Activated T-helper 17 cell treated with anti-CD3 and anti-CD28 coated beads, Interleukin-2, amount 50 U/mL, for 72 hours (primary cell): ENCODE measurements at places on chromosomes 7 and 10.

DNA sequence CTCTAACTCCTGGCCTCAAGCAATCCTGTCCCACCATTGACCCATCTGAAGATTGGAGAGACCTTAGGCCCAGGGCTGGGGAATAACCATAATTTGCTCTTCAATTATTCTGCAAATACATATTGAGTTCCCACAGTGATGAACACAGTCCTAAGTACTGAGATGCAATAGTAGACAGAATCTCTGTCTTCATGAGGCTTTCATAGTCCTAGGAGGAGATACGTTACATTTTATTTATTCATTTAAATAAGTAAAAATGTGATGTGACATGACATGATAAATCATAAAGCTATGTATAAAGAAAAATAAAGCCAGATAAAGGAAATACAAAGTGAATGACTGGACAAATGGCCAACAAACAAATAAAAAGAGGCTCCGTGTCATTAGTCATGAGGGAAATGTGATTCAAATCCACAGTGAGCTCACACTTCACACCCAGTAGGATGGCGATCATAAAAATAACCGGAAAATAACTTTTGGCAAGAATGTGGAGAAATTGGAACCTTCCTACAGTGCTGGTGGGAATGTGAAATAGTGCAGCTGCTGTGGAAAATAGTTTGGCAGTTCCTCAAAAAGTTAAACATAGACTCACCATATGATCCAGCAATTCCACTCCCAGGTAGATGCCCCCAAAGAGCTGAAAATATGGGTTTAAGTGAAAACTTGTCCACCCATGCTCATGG is 52.1 kb upstream of the JCAD start:
- no peak for ATAC-seq

- ATAC-seq, result no peak
Measured at GRCh38 chr10:14574291-14574690, 200.4 kb downstream of the FAM107B start.

- ATAC-seq, result no peak
Measured at GRCh38 chr7:141838581-141838980, 2.7 kb downstream of the PRSS37 start.

- no peak for ATAC-seq
Measured at GRCh38 chr7:93146036-93146435, 2.1 kb downstream of the SAMD9L start.

GRCh38 chr10:17406036-17406834 is 48.2 kb downstream of the ST8SIA6 start:
- no peak for ATAC-seq

- ATAC-seq, result no peak
Measured at GRCh38 chr7:50791938-50792341, 9.2 kb upstream of the GRB10 start.

DNA sequence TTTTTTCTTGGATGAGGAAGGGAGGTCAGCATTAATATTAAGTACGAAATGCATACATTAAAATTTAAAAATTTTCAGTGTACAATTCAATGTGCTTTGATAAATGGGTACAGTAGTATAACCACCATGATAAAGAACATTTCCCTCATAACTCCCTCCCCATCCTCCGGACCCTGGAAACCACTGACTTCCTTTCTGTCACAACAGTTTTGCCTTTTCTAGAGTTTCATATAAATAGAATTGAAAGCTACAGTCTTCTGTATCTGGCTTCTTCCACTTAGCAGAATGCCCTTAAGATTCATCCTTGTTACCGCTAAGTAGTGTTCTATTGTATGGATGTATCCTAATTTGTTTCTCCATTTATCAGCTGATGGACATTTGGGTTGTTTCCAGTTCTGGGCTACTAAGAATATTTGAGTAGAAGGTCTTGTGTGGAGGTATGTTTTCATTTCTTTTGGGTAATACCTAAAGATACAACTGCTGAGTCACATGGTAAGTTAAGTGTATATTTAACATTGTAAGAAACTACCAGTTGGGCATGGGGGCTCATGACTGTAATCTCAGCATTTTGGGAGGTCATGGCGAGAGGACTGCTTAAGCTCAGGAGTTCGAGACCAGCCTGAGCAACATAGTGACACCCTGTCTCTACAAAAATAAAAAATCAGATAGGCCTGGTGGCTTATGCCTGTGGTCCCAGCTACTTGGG is 30.8 kb downstream of the ABI1 start:
- no peak for ATAC-seq

DNA sequence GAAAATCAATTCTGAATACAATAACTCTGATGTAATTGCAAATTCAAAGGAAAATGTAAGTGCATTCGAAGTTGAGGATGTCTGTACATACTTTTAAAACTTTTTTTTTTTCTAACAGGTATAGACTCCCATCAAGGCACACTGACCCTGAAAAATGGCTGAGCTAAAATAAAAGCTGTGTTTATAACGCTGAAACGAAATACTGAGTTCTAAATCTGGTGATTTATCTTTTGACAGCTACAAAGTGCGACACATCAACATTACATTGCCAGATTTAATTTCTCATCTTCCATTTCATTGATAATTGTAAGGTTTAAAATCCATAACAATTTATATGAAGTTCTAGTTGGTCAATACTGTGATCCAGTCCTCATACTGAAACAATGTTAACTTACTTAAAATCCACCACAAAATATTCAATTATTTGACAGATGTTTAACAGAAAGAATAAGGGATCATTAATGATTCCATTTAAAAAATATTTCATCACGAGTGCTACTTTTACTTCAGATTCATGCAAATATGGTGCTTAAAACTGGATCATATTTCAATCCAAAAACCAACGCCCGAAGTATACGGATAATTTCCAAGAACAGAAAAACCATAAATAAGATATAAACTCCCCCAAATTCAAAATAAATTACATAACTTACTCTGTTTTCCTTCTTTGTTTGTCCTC is 1.4 kb downstream of the RAB11FIP2 start:
- ATAC-seq, result no peak

- ATAC-seq, result no peak
Measured at GRCh38 chr7:151174246-151175046, 7.0 kb upstream of the GBX1 start.

DNA sequence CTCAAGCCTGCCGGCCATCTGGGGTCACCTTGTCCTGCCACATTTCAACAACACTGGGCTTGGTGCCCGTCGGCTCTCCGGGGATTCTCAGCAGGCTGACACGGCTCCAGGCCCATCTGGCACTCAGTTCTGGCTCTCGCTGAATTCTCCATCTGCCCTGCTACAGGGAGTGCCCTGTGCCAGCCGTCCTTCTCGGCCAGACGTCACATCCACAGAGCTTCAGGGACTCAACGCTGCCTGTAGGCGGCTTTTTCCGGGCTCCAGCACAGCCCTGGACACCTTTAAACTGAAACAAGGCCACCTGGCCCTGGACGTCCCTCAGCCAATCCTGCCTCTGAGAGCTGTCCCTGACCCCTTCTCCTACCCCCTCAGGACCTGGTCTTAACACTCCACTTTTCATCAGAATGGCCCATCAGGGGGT is 43.0 kb downstream of the TMEM130 start:
- no peak for ATAC-seq

- ATAC-seq, result no peak
Measured at GRCh38 chr7:64098-64915, 128.1 kb upstream of the FAM20C start.

GRCh38 chr10:12063483-12063818 is 5.3 kb upstream of the DHTKD1 start:
- ATAC-seq, result no peak

DNA sequence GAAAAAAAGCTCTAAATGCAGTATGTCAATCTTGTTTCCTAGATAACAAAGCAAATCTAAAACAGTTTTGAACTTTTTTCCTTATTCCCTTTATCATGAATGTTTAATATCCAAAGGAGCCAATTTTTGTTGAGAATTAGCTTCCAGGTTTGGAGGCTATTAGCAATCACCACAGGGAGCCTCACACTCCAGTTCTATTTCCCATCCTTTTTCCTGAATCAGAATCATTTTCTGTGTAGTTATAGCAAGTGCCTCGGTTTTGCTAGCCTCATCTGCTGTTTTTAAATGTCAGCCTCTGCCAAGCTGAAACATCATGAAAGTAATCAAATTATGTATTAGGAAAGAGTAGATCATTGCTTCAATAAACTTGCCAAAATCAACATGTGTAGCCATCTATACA is 357.5 kb upstream of the LRGUK start:
- ATAC-seq, result no peak

DNA sequence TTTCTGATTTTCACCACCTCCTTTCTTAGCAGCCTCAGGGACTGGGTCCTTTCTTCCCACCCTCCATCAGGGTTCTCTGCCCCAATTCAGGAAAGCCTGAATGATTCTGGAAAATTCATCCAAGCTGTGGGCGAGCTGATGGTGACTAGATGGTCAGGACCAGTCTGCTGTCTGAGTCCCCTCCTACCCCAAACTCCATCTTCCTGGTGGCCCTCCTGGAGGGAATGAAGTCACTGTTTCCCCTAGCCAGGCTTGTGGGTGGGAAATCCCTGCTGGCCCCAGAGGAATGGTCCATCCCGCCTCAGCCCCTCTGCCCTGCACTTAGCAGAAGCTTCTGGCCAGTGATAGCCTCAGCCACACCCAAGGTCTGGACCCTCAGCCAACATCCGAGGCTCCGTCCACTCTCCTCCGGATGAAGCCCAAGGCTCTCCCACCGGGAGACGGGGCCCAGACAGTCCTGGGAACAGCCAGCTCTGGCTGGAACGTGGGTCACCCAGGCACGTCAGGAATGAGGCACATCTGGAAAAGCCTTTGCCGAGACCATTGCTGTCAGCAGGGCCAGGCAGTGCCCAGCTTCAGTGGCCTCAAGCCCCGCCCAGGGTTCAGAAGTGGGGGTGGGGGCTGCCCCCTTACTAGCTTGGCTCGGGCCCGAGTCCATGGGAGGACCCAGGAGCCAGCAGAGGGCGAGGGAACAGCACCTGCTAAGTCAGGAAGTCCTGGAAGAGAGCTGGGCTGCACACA is 4.0 kb upstream of the AQP1 start:
- no peak for ATAC-seq

DNA sequence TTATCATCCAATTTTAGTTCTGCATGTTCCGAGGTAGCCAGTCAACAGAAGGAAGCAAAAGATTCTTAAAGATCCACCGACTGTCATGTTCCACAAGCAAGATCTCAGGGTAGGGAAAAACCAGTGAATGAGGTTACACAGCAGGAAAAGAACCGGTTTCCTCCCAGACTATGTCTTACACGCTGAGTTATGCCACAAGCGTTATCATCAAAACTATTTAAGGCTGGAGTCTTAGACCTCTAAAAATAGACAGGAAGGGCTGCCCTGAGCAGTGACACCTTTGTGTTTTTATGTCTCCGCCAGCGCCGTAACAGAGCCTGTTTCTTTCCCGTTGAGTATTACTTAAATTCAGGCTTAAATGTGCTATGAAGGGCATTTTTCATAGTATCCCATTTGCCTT is 48.3 kb downstream of the PROSER2 start:
- ATAC-seq, result peak; percentile 27

- ATAC-seq, result peak; percentile 92
Measured at GRCh38 chr7:106329971-106330733, 45.4 kb upstream of the NAMPT start.

GRCh38 chr7:40288827-40289226 is 154.0 kb downstream of the SUGCT start:
- no peak for ATAC-seq

DNA sequence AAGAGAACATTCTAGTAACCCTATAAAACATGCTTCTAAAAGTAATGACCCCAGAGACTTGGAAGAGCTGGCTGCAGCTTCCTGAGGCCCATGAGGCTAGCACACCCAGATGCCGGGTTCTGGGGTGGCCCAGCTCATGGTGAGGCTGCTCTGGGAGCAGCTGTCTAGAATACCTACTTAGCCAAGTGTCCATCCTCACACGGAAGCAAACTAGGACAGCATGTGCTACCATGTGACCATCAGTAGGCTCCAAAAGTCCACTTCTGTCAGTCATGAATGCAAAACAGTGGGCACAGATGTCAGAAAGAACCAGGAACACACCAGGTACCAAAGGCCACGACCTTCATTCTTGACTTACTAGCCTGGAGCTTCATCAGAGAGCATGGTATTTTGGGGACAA is 32.4 kb downstream of the CTBP2 start:
- no peak for ATAC-seq

- no peak for ATAC-seq
Measured at GRCh38 chr7:87475359-87476178, at the start of gene ABCB4. Gene ABCB4 (minus strand): TSS chr7:87475680. CDS start chr7:87475465, 215 bp downstream.
